ENCODE measurements at places on chromosomes 4 and X.
A peak's percentile ranks its signal among the peaks of the same experiment; 100 is the strongest.

GRCh38 chr4:123848606-123849005 lies 452.0 kb downstream of the SPRY1 start:
- no peak for DNase-seq

GRCh38 chrX:124239911-124240310 lies 92.5 kb upstream of the TEX13D start:
- peak; percentile 84 for DNase-seq

DNA sequence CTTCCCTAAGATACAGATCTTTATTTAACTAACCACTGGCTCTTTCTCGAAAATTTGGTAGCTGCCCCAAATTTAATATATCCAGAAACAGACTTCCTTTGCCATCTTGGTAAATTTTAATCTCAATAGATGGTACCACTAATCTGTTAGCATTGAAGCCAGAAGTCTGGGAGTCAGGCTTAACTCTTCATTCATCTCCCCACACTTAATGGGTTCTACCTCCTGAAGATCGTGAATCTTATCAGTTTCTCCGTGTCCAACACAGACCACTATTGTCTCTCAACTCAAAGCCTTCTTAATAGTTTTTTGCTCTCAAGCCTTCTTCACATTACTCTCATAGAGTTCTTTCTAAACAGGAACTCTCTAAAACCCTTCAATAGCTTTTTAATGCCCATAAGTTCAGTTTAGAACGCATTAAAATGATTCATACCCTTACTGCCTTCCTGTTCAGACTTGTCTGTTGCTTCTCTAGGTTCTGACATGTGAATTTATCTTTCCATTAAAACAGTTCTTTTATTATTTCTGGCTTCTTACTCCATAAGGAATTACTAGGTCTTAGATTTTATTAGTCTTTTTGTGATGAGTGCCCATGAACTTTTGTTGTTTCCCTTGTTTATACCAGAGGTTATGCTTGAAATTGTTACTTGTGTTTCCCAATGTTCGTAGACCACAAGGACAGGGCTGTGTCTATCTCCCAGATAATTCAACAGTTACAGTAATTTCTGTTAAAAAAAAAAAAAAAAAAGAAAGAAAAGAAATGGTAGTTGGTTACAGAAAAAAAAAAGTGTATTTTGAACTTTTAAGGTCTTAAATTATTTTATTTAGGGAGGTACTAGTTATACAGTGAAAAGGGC lies 54.7 kb downstream of the SMARCAD1 start:
- no peak for DNase-seq

DNA sequence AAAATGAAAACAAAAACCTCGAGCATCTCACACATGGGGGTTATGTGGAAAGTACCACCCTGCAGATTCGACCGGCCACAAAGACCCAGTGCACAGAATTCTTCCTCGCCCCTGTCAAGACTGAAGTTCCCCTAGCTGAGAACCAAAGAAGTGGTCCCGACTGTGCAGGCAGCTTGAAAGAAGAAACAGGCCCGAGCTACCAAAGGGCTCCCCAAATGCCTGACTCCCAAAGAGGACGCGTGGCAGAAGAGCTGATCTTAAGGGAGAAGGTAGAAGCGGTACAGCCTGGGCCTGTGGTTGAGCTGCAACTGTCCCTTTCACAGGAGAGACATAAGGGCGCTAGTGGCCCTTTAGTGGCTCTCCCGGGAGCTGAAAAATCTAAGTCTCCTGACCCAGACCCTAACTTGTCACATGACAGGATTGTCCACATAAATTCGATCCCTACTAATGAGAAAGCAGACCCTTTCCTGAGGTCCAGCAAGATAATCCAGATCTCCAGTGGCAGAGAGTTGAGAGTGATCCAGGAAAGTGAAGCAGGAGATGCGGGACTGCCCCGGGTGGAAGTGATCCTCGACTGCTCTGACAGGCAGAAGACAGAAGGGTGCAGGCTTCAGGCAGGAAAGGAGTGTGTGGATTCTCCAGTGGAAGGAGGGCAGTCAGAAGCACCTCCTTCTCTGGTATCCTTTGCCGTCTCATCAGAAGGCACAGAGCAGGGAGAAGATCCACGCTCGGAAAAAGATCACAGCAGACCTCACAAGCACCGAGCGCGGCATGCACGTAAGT lies 108.8 kb upstream of the MYOZ2 start:
- no peak for DNase-seq

- no peak for DNase-seq
These were observed 11.6 kb downstream of the PGRMC1 start for GRCh38 chrX:119247702-119248101.

GRCh38 chrX:130111220-130112154 lies 1.2 kb upstream of the ELF4 start:
- no peak for DNase-seq

GRCh38 chrX:127259742-127260141 lies 440.2 kb downstream of the PRR32 start:
- no peak for DNase-seq

DNA sequence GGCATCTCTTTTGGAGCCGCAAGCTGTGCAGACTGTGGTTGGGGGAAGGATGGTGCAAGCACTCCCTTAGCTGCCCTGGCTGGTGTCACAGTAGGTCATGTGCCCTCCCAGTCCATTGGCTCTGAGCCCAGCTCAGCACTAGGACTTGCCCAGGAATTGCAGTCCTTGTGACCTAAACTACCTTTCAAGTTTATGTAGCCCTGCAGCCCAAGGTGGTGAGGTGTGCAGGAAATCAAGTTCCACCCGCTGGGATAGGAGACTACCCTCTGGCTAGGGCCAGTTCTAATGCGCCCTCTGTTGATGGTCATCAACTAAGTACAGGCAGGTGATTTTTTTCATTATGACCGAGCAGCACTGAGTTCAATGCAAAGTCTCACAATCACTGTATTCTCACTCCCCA lies 335.2 kb downstream of the UBE2NL start:
- DNase-seq: no peak

DNA sequence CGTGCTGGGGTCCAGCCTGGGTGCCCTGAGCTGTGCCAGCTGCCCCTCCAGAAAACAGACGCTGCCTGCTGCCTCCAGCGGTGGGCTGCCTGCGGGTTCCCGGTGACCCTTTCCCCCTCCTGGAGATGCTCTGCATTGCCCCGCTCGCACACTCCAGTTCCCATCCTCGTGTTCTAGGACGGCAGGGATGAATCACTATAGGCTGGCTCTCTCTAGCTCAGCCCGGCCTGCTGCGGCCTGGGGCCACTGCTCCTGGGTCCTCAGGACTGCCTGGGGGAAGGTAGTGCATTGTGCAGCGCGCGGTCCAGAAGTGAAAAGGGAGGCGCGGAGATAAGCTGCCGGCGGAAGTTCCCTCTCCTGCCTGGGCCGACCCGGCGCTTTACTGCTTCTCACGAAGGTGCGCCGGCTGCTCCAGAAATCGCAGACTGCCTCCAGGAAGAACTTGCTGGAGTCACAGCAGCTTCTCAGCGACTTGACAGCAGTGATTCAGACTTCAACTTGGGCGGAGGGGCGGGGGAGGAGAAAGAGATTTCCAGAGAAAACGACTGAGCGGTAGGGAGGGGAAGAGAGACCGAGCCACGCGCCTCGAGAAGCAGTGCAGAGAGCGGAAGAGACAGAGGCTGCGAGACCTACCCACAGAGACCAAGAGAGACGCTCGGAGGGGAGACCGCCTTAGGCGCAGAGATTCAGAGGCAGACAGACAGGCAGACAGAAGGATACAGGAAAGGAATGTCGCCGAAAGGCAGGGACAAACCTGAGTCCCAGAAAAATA lies 6.7 kb upstream of the MSX1 start:
- peak; percentile 65 for DNase-seq

Measured in activated CD4-positive, alpha-beta T cell treated with anti-CD3 and anti-CD28 coated beads, Interleukin-2, amount 10 ng/mL, durations not matched to agents 24 days and 14 days (primary cell).